ENCODE measurements at places on chromosomes 2 and 18. TPM values are rescaled to one million over a fixed set of nuclear protein-coding genes. Genes with fewer than 3 reads are reported as not detected.
A peak's percentile ranks its signal among the peaks of the same experiment; 100 is the strongest.

- no peak overlapping the region for H3K4me3 ChIP-seq
- no peak overlapping the region for H3K27ac ChIP-seq
- no peak for DNase-seq
- H3K27me3 ChIP-seq = no peaks in the 10 kb centered on the region
- H3K4me1 ChIP-seq = no peaks in the 10 kb centered on the region
These were observed 68.4 kb upstream of the PPP1CB start for GRCh38 chr2:28683100-28683706.

- peaks cover 13% of the 10 kb centered on the region for H3K36me3 ChIP-seq
- H3K27me3 ChIP-seq = no peaks in the 10 kb centered on the region
- peak overlapping the region; percentile 87 for H3K27ac ChIP-seq
- peak; percentile 32 for DNase-seq
- H3K4me3 ChIP-seq = peak overlapping the region; percentile 61
- H3K4me1 ChIP-seq = peaks cover 9% of the 10 kb centered on the region
These were observed 411 bp downstream of the NARS1 start for GRCh38 chr18:57621246-57621604.

GRCh38 chr2:159026170-159026569 lies 57.7 kb downstream of the TANC1 start:
- H3K4me3 ChIP-seq = no peak overlapping the region
- no peak overlapping the region for H3K27ac ChIP-seq
- no peak for DNase-seq
- no peaks in the 10 kb centered on the region for H3K4me1 ChIP-seq
- no peaks in the 10 kb centered on the region for H3K27me3 ChIP-seq

- no peak for DNase-seq
- H3K4me1 ChIP-seq = peaks cover 25% of the 10 kb centered on the region
- no peak overlapping the region for H3K4me3 ChIP-seq
- no peaks in the 10 kb centered on the region for H3K36me3 ChIP-seq
- no peaks in the 10 kb centered on the region for H3K27me3 ChIP-seq
- peak overlapping the region; percentile 76 for H3K27ac ChIP-seq
These were observed 3.1 kb downstream of the ADAM17 start for GRCh38 chr2:9552219-9553178.

- no peak overlapping the region for H3K27ac ChIP-seq
- DNase-seq = no peak
- H3K4me3 ChIP-seq = no peak overlapping the region
- no peaks in the 10 kb centered on the region for H3K36me3 ChIP-seq
- no peaks in the 10 kb centered on the region for H3K4me1 ChIP-seq
These were observed 412.1 kb upstream of the CDH2 start for GRCh38 chr18:28588884-28589549.

- no peak overlapping the region for H3K4me3 ChIP-seq
- no peak overlapping the region for H3K27ac ChIP-seq
- H3K4me1 ChIP-seq = no peaks in the 10 kb centered on the region
- no peaks in the 10 kb centered on the region for H3K27me3 ChIP-seq
These were observed 145.6 kb downstream of the PDE1A start for GRCh38 chr2:182281276-182281675.

DNA sequence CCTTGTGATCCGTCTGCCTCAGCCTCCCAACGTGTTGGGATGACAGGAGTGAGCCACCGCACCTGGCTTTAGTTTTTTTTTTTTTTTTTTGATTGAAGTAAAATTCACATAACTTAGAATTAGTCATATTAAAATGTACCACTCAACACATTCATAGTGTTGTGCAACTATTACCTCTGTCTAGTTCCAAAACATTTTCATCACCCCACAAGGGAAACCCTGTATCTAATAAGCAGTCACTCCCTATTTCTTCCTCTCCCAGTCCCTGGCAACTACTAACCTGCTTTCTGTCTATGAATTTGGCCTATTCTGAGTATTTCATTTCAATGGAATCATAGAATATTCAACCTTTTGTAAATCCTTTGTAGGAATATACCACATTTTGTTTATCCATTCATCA lies 123.9 kb upstream of the FAM117B start:
- H3K4me1 ChIP-seq = no peaks in the 10 kb centered on the region
- no peak overlapping the region for H3K4me3 ChIP-seq
- no peaks in the 10 kb centered on the region for H3K27me3 ChIP-seq
- no peak for DNase-seq
- H3K36me3 ChIP-seq = peaks cover 4% of the 10 kb centered on the region

GRCh38 chr2:8307606-8308180 lies 374.2 kb upstream of the ID2 start:
- H3K4me3 ChIP-seq = no peak overlapping the region
- H3K27me3 ChIP-seq = no peaks in the 10 kb centered on the region
- H3K27ac ChIP-seq = no peak overlapping the region
- peaks cover 25% of the 10 kb centered on the region for H3K4me1 ChIP-seq

DNA sequence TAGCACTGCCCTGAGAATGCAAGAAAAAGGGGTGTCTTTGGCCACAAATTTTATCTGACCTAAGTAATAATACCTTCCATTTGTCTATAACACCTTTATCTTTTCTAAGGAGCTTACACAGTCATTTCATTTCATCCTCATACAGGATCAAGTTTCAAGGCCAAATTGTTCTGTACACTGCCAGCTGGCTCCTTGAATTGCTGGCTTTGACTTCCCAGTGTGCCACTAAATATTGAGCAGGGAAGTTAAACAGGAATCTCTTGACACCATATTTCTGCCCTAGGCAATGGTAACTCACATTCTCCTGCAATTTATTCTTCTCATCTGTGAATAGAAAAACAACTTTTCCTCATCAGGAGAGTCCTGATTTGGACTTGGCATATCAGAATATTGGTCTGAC lies 195.1 kb upstream of the LRP1B start:
- no peaks in the 10 kb centered on the region for H3K27me3 ChIP-seq
- no peaks in the 10 kb centered on the region for H3K4me1 ChIP-seq
- no peaks in the 10 kb centered on the region for H3K36me3 ChIP-seq

- H3K27ac ChIP-seq = no peak overlapping the region
- no peak overlapping the region for H3K4me3 ChIP-seq
- no peaks in the 10 kb centered on the region for H3K36me3 ChIP-seq
- H3K27me3 ChIP-seq = no peaks in the 10 kb centered on the region
These were observed 584.8 kb downstream of the MBD2 start for GRCh38 chr18:53639687-53640086.

GRCh38 chr2:157318884-157319283 lies 6.7 kb downstream of the ERMN start:
- H3K27me3 ChIP-seq = no peaks in the 10 kb centered on the region
- no peak overlapping the region for H3K27ac ChIP-seq
- no peak overlapping the region for H3K4me3 ChIP-seq

GRCh38 chr18:34003687-34004086 lies 221.0 kb downstream of the NOL4 start:
- no peaks in the 10 kb centered on the region for H3K27me3 ChIP-seq
- no peak overlapping the region for H3K27ac ChIP-seq
- no peak for DNase-seq
- no peak overlapping the region for H3K4me3 ChIP-seq
- H3K4me1 ChIP-seq = no peaks in the 10 kb centered on the region

UPP2 gene
- not detected for total RNA-seq

Data from thymus (tissue), 14 donors.